Activated CD4-positive, CD25-positive, alpha-beta regulatory T cell treated with anti-CD3 and anti-CD28 coated beads, Interleukin-2, amount 50 U/mL, for 72 hours (primary cell): ENCODE measurements at places on chromosomes 2 and 18.

DNA sequence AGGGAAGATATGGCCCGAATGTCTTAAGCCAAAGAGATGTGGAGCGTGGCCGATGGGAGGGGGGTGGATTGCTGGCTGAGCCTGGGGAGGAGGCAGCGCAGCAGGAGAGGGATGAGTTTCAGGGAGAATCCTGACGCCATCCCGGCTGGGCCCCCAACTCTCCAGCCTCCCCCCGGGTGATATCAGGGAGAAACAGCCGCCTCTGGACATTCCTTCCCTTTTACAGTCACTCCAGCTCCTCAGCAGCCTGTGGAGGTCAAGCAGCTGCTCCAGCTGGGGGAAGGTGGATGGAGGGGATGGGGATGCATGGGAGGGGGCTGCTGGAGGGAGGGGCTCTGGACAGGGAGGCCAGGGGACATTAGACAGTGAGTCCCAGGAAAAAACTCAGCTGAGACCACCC, 9.5 kb upstream of the DES start:
- no peak for DNase-seq

DNA sequence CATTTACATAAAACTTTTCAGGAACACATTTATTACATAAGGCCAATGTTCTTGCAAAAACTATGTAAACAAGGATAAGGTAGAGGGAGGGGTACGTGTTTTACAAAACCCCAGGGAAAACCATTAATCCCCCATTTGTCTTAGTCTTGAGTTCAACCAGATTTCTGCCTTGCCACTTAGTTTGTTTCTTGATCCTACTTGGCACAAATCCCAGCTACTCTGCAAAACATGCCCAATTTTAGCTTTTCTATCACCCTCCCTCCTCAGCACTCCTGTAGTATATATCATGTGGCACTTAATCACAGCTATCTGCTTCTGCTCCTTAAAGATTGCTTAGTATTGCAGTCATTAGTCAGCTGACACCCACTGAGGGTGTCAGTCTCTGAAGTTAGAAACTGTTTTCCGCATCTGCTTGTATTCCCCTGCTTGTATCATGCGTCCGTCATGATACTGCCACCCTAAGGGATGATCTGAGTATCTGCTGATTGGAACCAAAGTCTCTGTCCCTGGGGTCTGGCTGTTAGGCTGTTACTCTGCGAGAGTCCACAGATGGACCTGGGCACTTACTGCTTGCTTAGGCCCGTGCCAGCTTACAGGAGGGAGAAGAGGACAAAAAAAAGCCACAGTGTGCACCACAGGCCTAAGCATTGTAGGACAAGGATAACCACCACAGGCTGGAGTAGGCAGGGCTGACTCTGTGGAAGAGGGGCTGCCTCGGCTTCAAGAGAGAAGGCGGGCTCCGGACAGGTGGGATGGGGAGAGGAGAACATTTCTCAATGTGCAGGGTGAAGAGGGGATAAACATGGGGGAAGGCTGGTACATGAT, 82.2 kb downstream of the EPAS1 start:
- DNase-seq = no peak

GRCh38 chr2:36952748-36953197, 13.6 kb downstream of the STRN start:
- DNase-seq = no peak

GRCh38 chr2:239006622-239007285, 158.9 kb downstream of the TWIST2 start:
- no peak for DNase-seq

DNA sequence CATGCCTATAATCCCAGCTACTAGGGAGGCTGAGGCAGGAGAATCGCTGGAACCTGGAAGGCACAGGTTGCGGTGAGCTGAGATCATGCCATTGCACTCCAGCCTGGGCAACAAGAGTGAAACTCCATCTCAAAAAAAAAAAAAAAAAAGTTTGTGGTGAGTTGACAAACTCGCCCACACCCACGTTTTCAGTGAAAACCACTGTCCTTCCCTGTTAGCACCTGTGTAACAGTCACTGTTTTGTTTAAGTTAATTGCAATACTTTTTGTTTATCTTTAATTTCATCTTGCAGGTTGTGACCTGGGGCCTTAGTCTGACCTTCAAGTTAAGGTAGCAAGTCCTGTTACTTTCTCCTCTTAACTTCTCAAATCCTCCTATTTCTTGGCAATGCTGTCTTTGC, 65.5 kb upstream of the SKOR2 start:
- DNase-seq = no peak

- DNase-seq = no peak
Measured at GRCh38 chr2:210454336-210454735, 22.2 kb downstream of the LANCL1 start.

- DNase-seq = no peak
Measured at GRCh38 chr2:204977914-204978313, 432.6 kb downstream of the PARD3B start.

DNA sequence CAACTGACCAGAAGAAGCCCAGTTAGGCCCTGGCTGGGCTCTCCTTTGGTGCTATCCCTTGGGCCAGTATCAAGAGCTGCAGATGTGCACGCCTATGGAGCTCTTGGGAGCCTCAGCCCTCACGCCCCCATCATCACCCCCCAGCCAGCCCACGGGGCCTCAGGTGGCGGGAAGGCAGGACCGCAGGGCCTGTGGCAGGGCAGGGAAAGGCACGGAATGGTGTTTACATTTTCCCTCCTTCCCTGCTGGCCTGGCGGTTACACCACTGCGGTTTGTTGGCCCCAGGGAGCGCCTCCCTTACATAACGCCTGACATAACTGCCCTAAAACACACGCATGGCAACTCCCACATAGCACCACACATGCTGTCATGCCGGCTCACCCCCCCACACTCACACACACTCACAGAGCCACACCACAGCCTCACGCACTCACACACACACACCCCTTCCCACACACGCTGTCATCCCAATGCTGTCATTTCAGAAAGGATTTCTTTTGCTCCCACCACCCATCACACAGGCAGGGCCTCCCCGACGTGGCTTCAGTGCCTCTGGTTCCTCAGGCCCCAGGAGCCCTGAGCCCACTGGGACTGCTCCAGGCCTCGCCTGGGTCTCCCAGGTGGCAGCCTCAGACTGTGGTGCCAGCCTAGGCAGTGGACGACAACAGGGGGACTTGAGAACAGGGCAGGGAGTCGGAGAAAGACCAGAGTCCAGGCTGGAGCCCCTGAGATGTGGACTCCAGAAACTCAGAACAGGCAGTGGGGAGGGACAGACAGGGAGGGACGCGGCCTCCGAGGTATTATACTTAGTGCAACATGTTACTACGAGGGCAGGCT, 15.7 kb downstream of the ZFP36L2 start:
- DNase-seq = no peak

GRCh38 chr2:102239344-102239743, 52.5 kb downstream of the IL1RL2 start:
- DNase-seq = no peak

DNA sequence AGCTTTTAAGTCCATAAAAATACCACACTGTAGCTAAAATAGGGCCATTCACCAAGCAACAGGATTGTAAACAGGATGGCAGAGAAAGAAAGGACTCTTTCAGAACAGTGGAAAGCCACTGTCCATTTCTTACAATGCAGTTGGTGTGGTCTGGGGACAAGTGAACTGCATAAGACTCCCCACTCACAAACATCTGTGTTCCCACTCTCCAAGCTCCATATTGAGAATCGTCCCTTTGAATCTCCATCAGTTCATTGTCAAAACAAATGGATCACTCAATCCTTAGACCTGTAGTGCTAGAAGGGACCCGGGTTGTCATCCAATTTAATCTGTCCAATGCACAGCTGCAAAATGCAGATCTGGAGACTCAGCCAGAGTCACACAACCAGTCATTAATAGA, 347.4 kb upstream of the KLHL29 start:
- DNase-seq = no peak

- DNase-seq = no peak
Measured at GRCh38 chr18:62760403-62760734, 45.0 kb downstream of the PHLPP1 start.

DNA sequence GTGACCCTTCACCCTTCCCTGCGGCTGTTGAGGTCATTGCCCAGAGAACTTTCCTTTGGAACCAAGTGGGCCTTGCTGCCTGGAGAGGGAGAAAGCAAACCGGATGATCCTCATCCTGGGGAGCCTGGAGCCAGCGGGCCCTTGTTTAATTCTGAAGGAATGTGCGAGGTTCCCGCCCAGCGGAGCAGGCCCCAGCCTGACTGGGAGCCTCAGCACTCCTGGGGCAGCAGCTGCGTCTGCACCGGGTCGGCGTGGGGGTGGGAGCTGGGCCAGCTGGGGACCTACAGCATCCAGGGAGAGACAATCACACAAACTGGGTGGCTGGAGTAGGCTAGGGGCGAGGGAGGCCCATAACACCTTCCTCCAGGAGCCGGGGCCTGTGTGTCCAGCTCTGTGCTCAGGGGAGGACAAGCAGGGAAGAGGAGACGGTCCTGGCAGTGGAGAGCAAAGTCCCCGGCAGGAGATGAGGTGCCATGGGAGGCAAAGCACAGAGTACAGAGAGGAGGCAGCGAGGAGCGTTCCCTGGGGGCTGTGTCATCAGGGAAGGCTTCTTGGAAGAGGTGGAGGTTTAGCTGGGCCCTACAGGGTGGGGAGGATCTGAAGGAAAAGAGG, 61.9 kb upstream of the HAAO start:
- no peak for DNase-seq

DNA sequence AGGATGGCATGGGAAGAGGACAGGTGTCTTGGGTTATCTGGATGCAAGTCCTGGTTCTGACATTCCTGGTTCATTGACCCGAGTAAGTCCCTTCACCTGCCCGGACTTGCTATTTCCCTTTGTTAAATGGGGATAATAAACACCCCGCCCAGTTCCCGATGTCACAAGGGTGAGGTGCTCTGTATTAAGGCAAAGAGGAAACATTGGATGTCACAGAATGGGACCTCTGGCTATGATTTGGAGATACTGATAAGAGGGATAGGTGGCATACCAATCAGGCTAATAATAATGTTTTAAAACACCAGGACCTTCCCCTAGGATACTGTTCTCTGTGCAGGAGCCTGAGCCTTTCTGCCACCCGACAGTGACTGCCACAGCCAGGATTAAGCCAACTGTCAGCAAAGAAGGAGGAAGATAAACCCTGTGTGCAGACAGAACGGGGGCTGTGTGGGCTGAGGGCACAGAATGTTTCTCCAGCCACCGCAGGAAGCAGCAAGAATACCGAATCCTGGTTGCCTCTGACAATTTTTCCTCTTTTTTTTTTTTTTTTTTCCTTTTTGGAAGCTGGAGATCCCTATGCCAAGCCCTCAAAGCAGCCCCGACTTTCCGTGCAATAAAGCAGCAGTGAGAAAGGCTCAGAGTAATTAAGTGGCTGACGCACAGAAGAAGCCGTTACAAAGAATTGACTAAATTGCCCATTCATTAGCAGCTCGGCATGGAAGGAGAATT, 336.6 kb downstream of the SMAD2 start:
- no peak for DNase-seq

DNA sequence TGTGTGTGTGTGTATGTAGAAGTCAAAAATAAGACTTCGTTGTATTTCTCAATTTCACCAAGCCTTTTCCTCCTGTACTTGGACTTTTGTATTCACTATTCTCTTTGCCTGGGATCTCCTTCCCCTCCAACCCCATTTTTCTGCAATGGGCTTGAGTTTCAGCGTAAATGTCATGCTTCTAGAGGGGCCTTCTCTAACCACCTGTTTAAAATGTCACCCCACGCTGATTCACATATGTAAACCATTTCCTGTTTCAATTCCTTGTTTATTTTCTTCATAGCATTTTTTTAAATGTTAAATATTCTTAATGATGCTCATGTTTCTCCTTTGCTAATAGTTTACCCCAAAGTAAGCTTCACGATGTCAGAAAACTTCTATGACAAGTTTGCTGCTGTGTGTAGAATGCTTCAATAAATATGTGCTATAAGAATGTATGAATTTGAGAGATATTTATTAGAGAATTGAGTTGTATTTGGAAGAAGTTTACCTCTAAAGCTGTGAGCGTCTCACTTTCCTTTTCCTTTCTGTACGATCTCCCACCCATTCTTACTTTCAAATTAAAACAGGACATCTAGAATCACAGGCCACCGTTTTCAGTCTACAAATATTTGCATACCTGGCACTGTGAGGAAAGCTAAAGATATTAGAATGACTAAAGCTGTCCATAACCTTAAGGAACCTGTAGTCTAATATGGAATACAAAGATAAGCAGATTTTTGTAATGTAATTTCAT, 762.4 kb downstream of the LRRTM4 start:
- DNase-seq = no peak

- DNase-seq = no peak
Measured at GRCh38 chr2:8346208-8346607, 335.6 kb upstream of the ID2 start.

DNA sequence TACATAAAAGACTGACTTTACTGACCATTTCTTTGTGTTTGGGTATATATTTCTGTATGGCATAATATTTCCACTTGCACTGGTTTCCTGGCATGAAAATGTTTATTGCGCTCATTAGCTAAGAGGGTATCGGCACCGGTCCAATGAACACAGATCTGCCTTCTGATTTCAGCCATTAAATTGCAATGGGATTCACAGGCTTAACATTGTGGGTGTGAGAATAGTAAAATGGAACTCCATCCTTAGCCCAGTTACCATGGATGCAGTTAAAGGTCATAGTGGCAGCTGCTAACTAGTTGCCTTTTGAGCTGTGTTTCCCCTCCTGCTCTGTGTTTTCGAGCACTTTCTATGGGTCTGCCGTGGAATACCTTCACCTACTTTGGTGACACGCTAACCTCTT, 352.6 kb upstream of the POU3F3 start:
- DNase-seq = no peak

DNA sequence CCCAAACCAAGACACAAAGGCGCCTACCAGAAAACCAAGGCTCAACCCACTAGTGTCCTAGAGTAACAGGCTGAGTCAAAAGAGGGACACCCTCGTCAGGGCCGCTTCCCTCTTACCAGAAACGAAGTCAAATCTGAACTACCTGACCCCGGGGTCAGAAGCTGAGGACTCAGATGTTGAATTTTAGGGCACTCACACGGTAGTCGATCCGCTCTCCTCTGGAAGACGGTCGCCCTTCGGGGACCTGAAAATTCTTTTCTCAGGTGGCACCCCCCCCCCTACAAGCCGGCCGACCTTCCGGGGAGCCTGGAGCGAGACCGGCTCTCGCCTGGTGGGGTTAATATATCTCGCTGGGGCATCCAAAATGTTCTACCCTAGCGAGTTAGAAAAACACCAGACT, 121.1 kb upstream of the KCNJ3 start:
- no peak for DNase-seq

GRCh38 chr2:137675584-137676327, 288.5 kb upstream of the HNMT start:
- no peak for DNase-seq

- no peak for DNase-seq
Measured at GRCh38 chr2:8598295-8599165, 83.3 kb upstream of the ID2 start.

- no peak for DNase-seq
Measured at GRCh38 chr18:27057519-27058234, 127.4 kb downstream of the CHST9 start.

- DNase-seq = no peak
Measured at GRCh38 chr2:135099802-135100483, 47.9 kb downstream of the RAB3GAP1 start.

GRCh38 chr2:74694281-74694680, 40.2 kb downstream of the SEMA4F start:
- DNase-seq = no peak
